ENCODE measurements at places on chromosomes 4 and X.

GRCh38 chr4:3283916-3284315 is 8.9 kb upstream of the RGS12 start:
- no peak for DNase-seq

- DNase-seq, result no peak
These were observed 48.7 kb upstream of the CRMP1 start for GRCh38 chr4:5941601-5942000.

- DNase-seq, result no peak
These were observed 26.5 kb upstream of the TSR2 start for GRCh38 chrX:54413753-54414152.

- no peak for DNase-seq
These were observed 16.8 kb upstream of the NAT8L start for GRCh38 chr4:2042204-2042946.

GRCh38 chr4:8905773-8906667 is 34.4 kb upstream of the HMX1 start:
- no peak for DNase-seq

GRCh38 chrX:131783555-131784308 is 239.4 kb upstream of the STK26 start:
- no peak for DNase-seq

- no peak for DNase-seq
These were observed 66.7 kb downstream of the CNKSR2 start for GRCh38 chrX:21440911-21441310.

DNA sequence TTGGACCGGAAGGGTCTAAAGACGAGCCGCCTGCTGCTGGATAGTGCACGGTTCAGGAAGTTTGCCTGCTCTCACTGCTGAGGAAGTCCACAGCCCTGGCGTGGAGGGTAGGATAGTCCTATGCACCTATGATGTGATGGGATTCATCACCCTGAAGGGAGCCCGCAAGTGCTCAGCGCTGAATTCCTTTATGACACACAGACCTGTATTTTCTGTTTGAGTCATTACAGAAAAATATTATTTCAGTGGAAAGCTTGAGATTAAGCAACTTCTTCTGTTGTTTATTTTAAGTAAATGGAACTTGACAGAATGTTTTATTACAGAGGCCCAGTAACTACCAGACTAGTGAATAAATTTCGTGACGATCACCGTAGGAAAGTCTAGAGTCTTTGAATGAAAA is 123.2 kb downstream of the TRIML1 start:
- no peak for DNase-seq

DNA sequence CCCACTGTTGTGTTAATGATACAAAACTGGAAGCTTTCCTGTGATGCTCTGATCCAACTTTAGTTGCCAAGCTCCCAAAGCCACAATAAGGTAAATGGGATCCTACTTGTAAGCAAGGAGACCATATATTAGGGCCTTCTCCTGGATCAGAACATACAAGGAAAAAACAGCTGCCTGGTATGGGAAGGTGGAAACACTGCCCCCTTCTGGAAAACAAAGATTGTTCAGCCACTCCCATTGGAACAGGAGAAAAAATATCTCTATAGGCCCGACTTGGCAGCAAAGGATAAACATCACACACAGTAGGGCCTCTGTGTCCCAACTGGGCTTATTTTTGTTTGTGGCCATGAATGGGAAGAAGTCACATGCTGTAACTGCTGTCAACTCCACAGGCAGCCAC is 166.5 kb downstream of the TBX22 start:
- DNase-seq, result no peak

DNA sequence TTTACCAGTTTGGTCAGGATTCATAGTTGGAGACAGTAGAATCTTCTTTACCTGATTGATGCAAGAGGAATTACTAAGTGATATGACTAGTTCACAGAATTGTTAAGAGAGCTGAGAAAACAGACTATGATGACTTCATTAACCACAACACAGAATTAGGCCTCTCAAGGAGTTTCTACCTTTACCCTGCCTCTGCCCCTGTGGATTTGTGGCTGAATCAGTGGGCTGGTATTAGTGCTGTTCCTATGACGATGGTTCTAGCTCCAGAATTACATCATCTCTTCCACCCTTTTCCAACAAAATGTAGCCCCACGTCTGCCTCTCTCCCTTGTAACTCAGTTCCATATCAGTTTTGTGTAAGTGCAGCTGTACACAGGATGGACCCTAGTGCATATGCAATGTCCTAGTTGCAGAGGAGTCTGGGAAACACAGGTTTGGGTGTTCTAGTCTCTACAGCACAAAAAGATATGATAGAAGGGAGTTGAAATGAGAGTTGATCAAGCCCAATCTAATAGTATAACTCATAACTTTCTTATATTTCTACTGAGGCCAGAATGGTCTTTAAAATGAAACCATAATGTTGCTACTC is 99.3 kb downstream of the ANXA5 start:
- DNase-seq, result no peak

- DNase-seq, result no peak
These were observed 14.5 kb downstream of the HMGB2 start for GRCh38 chr4:173319696-173320095.

GRCh38 chr4:5800496-5800895 is 89.5 kb downstream of the EVC start:
- no peak for DNase-seq

DNA sequence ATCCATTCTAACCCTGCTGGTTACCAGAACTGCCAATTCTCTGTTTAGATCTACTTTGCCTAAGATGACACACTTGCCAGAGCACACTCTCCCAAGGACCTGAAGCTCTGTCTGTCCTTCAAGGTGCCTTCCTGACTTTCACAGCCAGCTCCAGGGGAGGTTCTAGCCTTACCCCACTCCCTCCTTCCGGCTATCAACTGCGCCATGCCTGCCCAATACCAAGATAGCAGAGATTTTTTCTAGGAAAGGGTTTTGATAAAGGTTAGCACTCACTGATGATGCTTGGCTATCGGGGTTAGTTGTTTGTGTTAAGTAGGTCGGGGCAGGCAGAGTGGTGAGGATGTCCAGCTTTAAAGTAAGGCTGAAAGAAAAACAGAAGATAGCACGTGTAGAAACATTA is 14.3 kb downstream of the ALPK1 start:
- no peak for DNase-seq

DNA sequence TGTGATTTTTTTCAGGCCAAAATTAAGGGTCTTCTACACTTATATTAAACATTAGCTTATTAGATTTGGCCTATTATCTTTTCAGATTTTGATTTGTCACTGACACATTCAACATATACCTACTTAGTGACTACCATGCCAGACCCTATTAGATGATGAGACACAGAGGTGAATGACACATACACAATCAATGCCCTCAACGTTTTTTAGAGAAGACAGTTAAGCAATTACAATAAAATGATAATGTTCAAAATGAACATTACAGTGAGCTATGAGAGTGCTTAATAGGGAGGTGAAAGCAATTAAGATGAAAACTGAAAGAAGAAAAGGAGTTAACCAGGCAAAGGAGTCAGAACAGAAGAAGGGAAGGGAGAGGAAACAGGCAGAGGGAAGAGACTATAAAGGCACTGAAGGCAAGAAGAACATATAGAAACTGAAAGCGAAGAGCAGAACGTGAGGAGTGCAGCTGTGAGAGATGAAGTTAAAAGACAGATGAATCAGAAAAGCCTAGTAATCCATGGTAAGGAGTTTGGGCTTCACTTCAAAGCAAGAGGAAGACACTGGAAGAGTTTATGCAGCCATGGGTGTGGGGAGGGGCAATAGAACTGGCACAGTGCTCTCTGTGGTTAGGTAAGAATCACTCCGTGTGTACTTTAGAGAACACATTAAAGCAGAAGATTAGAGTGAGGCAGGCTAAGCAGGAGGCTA is 119.0 kb downstream of the REELD1 start:
- DNase-seq, result peak; percentile 35

DNA sequence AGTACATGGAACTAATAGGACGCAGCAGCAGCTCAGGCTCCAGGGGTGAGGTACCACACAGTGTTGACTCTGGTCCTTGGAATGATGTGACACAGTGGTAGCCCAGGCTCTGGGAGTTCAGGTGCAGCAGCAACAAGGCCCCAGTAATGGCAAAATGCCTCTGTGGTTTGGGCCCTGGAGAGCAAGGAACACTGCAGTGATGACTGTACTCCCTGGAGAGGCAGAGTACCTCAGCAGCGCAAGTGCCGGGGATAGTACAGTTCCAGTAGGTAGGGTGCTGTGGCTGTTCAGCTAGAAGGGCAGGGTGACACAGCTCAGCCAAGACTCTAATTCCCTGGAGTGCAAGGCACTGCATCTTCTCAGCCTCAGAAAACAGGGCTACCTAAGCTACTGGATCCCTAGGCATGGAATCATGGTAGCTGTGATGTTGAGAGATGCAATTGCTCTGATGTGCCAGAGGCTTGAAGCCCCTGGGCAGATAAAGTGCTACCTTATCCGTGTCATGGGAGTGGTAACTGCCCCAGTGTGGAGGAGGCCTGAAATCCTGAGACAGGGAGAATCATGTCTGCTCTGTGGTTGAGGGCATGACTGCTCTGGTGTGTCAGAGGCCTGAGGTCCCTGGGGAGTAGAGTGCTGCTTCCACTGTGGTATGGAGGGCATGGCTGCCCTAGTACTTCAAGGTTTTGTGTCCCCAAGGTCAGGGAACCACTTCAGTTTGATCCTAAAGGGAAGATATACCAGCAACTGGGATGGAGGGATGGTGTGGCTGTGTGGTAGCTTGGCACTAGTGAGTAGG is 55.2 kb downstream of the AREG start:
- DNase-seq, result peak; percentile 0

- DNase-seq, result no peak
These were observed 25.9 kb upstream of the ETNPPL start for GRCh38 chr4:108788731-108789130.

DNA sequence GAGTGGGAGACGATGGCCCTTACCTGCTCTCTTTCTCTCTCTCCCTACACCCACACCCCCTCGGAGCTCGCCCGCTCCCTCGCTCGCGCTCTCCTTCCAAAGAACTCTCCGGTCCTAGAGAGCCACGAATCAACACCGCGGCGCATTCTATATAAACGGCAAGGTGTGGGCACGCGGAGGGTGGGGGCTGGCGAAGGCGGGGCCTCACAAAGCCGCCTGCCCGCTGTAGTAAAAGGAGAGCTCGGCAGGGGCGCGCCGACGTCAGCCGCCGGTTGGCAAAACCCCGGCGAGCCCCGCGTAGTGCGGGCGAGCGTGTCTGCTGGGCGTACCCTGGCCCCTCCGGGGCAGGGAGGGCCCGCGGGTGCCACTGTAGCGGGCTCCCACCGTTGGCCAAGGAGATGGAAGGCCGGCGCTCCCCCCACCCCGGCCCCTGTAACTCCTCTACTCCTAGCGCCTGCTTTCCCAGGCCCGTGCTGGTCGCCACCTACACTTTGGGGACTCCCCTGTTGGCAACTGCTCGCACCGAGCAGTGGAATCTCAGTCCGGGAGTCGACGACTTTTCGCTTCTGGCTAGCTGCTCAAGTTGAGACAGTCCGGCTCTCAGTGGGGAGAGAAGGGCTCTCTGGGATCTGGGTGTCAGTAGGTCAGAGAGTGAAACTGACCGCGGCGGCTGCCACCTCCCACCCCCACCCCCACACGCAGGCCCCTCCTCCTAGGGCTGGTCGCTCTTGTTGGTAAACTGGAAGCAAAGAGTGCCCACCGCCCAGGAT is 325.5 kb upstream of the F9 start:
- DNase-seq, result no peak

DNA sequence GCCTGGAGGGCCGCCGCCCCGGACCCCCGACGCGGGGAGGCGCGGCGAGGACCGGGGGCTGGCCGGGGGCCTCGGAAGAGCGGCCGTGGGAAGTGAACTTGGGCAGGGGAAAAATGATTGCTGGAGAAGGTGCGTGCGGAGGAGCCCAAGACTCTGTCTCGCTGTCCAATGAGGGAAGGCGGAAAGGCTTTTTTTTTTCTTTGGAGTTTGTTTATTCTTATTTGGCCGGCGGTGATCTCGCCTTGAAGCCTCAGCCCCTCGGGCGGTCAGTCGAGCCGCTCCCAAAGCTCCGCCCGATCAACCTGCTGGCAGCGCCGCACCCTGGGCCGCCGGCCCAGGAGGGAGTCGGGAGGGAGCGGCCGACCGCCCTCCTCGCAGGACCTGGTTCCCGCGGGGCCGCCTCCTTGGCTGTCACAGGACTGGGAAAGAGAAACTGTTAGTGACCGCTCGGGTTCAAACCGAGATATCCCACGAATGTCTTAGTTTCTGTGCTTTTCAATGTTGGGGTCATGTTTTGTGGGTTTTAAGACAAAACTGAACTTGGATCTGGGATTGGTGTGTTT is 2.5 kb downstream of the CPEB2 start:
- peak; percentile 5 for DNase-seq

- no peak for DNase-seq
These were observed 688.6 kb downstream of the SH3BGRL start for GRCh38 chrX:81890521-81890920.

GRCh38 chr4:75561789-75562188 is 5.9 kb downstream of the ODAPH start:
- no peak for DNase-seq

DNA sequence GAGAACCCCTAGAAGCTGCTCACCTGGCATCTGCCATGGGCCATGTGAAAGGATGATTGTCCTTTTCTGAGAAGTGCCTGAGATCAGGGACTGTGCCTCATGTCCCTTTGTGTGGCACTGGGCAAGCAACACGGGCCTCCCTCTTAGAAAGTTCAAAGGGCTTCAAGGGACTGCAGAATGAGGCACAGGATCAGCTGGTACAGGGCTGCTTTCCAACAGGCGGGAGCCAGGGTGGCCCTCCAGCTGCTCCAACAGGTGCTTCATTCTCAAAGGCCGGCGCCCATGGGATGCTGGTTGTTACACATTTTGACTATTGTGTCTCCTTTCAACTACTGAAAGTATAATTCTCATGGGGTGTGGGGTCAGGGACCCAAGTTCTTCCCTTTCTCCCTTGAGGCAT is 114.7 kb downstream of the ENPP6 start:
- no peak for DNase-seq

- DNase-seq, result no peak
These were observed 51.5 kb upstream of the TRIM2 start for GRCh38 chr4:153152501-153153338.

GRCh38 chr4:111960241-111960667 is 185.0 kb upstream of the FAM241A start:
- peak; percentile 28 for DNase-seq

DNA sequence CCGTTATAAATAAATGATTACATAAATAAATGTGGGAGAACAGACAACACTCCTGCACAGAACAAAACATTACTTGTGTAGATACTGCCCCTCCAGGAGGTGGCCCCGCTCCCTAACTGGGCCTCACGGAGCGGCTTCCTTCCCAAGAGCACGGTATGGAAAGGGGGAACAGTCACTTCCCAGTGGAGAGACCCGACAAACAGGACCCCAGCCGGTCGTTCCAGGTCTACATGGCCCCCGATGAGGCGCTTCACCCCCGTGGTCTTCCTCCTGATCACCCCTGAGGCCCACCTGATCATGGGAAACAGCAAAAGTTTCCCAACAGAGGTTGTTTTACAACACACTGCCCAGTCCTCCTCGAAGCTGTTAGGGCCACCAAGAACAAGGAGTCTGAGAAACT is 6.6 kb upstream of the SLC6A8 start:
- no peak for DNase-seq

DNA sequence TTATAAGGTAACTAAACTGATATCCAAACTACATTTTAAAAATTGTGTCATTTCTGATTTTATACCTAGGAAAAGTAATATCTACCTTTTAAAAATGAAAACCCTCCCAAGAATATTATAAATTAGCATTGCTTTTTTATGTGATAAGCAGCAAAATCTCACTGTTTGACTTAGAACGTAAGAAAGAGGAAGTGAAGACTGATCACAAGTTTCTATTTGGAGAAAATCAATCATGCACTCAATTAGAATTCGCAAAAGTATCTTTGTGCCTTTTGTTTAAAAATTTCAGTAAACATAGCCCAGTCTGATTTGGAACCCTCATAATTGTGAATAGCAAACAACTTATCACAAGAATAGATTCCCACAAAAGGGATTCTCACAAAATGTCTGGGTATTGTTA is 142.7 kb downstream of the TENM3 start:
- peak; percentile 6 for DNase-seq
